Stimulated activated CD8-positive, alpha-beta memory T cell treated with anti-CD3 and anti-CD28 coated beads, Interleukin-4, amount 100 ng/mL, for 48 hours (primary cell): ENCODE measurements at places on chromosomes 1 and 21.
A peak's percentile ranks its signal among the peaks of the same experiment; 100 is the strongest.

GRCh38 chr1:7509598-7509997, 261.5 kb upstream of the VAMP3 start:
- no peak for DNase-seq

- no peak for DNase-seq
Observed at GRCh38 chr1:89975540-89976125, 19.3 kb upstream of the ZNF326 start.

- DNase-seq = peak; percentile 50
Observed at GRCh38 chr1:7827126-7827955, 25.5 kb downstream of the UTS2 start.

DNA sequence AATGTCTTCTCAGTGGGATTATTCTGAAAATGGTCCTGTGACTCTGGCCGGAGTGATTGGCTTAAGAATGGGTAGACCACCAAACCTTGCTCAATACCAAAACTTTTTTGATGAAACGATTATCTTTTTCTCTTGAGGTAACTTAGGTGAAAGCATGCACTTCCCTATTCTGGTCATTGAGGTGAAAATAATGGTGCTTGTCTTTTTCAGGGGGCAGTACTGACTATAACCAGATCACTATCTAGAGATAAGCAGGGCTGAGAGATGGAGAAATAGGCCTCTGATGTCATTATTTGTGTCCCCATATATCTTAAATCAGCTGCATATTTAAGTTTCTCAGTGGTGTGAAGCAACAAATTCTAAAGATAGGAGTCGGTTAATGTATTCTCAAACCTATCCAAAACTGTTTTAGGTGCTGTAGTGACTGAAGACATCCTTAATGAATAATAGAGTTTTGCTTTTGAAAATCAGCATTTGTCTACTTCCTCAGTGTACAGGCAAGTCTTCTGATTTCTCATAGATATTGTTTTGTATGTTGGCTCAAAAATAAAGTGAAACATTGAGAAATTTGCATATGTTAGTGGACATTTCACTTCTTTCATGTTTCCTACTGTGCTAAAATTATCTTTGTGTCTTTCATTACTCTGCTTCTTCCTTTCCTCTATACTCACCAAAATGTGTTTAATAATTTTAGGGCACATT, 735.3 kb upstream of the ADGRL4 start:
- no peak for DNase-seq

DNA sequence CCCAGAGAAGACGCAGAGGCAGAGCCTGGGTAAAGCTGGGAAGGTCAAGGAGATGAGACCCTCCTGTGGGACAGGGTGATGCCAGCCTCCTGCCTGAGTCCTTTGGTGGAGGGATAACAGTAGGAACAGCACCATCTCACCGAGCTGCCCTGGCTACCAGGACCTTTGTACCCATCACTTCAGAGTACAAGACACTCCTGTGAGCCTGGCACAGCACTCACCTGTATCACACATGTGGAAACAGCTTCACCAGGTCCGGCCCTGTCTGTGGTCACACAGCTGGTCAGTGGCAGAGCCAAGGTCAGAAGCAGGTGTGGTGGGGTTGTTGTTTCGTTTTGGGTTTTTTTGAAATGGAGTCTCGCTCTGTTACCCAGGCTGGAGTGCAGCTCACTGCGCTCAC, 5.0 kb upstream of the TMEM200B start:
- DNase-seq = no peak

- DNase-seq = peak; percentile 38
Observed at GRCh38 chr1:38334930-38335592, 288.5 kb upstream of the POU3F1 start.

- DNase-seq = no peak
Observed at GRCh38 chr1:15932612-15933011, 43.3 kb downstream of the ZBTB17 start.

DNA sequence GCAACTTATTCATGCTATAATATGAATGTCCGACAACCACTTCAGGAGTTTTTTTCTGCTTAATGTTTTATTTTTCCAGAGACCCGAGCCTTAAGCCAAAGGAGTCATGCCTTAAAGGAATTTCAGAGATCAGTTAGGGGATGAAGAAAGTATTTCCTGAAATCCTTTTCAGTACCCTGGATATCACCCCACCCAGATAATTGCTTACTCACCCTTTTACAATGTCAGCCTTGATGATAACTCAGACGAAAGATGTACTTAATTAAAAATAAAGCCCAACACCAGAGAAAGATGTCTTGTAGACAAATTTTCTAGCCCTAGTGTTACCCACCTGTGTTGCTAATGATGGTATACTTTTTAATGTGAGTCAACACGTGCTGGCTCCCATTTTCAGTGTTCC, 124.1 kb downstream of the XCL2 start:
- DNase-seq = no peak

DNA sequence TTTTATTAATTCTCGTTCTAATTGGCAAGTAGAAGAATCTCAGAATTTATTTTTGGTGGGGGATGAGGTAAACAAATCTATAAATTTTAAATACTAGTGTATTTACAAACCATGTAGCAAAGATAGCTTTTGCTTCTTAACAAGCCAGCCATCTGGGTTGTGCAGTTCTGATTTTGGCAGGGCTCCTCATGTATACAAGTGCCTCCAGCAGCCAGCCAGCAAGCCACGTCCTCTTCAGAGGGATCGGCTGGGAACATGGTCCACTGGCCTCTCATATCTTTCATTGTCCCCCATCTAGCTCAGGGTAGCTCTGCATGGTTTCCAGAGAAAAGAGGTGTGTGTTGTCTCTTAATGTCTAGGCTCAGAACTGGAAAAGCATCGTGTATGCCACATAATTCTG, 659.1 kb downstream of the MRPL39 start:
- DNase-seq = no peak
